ENCODE measurements at places on chromosomes 1 and 21.

- no peak for DNase-seq
Measured at GRCh38 chr21:44613386-44614155, 1.7 kb downstream of the KRTAP10-8 start.

GRCh38 chr21:17370263-17370662 is 142.6 kb upstream of the CXADR start:
- DNase-seq, result no peak

DNA sequence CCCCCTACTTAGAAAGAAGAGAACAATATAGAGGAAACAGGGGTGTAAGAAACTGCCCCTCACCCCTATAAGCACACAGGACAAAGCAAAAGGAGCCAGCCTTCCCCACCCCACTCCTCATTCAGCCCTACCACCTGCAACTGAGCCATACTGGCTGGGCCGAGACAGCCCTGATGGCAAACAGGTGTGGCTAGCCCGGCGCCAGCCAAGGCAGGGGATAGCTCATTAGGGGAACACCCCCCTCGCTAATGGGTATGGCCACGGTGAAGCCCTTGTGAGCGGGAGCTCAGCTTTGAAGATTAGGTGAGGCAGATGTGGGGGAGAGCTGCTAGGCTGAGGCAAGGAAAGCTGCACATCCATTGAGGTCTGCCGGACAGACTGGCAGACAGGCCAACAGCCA is 65.5 kb downstream of the ERI3 start:
- no peak for DNase-seq

GRCh38 chr1:118921994-118922393 is 66.1 kb downstream of the TBX15 start:
- DNase-seq, result no peak

DNA sequence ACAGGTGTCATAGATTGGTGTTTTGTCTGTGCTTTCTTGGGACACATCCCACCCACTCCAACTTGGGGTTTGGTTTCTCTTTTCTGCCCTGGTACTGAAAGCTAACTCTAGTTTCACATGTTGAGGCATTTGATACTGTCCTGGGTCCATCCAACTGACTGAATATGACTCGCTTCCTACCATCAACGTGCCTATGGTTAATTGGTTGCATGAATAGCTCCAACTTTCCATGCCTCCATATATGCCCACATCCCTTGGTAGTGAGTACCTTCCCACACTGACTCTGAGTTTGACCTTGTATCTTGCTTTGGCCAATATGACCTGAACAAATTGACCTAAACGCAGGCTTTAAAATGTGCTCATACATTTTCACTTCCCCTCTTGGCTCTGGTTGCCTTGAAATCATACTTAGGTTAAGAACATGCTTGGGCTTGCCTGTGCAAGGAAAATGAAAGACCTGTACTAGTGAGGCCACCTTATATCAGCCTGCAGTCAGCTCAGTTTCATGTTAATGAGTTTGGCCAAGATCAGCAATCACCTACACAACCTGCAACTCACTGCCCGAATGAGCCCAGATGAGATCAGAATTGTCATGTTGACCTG is 81.0 kb upstream of the KCNK2 start:
- no peak for DNase-seq

- DNase-seq, result peak; percentile 41
Measured at GRCh38 chr21:42499444-42500112, 3.6 kb upstream of the RSPH1 start.

GRCh38 chr21:27519361-27519760 is 552.5 kb upstream of the ADAMTS5 start:
- no peak for DNase-seq

Data from SK-N-DZ (cell line).